ENCODE measurements at places on chromosomes 13 and 19.

GRCh38 chr13:113951246-113951999, 22.5 kb downstream of the C13orf46 start:
- DNase-seq, result peak; percentile 66

DNA sequence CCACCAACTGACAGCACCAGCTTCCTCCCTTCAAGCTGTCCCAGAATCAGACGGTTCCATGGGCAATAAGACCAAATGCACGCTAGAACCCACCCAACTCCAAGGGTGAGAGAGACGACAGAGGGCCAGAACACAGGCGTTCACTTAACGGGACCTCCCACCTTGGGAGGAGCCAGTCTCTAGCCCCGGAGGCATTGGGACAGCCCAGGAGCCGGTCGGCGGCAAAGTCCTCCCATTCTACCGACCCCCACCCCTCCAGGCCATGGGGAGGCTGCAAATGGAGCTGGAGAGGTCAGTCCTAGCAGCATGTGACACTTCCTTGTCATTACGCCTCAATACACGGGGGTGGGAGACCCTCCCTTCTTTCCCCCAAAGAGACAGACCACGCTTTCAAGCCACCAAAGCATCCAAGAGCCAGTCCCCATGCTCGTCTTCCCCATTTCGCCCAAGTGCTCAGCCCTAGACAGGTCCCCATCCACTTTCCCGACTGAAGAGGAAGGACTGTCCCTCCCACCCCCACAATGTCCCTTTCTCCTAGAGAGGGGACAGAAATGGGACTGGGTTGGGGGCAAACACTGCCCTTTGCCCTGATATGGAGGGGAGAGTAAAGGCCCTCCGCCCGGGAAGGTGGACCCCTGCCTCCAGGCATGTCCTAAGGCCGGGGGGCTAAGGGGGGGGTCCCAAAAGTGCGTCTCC, 964 bp downstream of the KHSRP start:
- peak; percentile 50 for DNase-seq

DNA sequence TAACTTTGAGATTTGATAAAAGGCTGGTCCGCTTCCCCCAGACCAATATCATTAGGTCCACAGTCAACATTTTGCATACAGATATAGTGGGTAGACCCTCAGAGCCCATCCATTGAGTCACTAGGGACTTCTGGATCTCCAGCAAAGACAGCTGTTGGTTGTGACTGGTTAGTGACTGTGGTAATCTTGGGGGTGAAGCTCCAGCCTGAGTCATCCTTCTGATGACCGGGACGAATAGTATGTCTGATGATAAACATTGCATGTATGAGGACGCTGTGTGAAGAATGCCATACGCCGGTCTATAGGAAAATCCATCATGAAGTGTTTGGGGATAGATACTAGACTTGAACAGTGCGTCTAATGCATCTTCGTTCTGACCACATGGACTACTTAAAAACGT, 307.0 kb downstream of the UQCRFS1 start:
- DNase-seq, result no peak

DNA sequence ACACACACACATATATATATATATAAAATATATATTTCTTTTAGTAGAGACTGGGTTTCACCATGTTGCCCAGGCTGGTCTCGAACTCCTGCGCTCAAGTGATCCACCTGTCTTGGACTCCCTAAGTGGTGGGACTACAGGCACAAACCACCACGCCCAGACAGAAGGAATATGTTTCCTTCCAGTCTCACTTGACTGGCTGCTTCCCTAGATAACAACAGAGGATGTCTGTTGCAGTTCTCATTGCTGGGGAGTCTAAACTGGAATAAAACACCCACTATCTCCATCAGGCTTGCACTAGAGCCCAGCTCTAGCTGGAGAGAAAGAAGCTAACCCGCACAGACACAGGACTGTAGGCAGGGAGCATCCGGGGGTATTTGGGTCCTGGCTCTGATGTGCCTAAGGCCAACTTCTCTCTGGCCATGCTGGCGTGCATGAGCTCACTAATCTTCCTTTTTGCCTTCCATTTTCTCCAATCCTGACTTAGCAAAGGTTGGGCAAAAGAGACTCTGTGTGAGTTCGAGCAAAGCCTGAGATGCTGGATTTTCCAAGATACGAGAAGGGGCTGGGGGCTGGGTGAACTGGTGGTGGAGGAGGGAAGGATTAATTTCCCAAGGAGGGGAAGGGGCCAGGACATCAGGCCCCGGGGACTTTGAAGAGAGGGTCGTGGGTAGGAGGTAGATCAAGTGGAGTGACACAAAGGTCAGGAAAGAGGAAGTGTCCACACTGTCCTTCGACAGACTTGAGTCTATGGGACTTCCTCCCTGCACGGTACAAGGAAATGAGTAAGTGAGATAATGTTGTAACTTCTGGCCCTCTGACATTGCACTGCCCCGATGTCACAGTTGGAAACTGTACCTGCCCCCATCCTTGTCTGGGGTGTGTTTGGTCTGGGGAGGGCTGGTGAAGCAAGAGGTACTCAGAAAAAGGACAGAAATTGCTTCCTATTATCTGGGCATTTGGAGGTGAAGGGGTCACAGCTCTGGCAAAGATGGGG, 22.5 kb upstream of the ALOX5AP start:
- DNase-seq, result no peak

DNA sequence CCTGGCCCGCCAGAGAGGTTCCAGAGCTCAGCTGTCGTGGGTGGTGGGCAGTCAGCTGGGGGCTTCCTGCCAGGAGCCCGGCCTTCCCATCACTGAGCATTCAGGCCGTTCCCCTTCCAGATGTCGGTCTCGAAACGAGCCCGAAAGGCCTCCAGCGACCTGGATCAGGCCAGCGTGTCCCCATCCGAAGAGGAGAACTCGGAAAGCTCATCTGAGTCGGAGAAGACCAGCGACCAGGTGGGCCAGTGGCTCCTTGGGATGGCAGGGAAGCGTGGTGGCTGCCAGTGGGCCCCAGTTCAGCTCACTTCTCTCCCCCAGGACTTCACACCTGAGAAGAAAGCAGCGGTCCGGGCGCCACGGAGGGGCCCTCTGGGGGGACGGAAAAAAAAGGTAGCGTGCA, 19.3 kb downstream of the HDGFL2 start:
- no peak for DNase-seq

DNA sequence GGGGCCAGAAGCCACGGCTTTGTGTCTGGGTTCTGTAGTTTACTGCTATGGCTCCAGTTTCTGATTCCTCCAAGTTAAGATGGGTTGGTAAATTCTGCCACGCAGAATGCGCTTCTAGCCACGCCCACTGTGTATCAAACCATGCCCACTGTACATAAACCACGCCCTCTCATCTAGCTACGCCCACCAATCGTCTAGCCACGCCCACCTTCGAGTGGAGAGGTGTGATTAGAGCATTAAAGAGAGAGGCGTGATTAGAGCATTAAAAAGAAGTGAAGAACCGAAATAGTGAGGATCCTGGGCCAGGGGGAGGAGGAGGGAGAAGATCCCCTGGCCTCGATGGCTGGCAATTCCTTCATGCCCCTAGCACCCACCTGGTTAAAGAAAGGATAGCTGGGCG, 43.7 kb upstream of the ADGRE5 start:
- peak; percentile 37 for DNase-seq

- DNase-seq, result no peak
These were observed 1.0 kb upstream of the REX1BD start for GRCh38 chr19:18587561-18587960.

DNA sequence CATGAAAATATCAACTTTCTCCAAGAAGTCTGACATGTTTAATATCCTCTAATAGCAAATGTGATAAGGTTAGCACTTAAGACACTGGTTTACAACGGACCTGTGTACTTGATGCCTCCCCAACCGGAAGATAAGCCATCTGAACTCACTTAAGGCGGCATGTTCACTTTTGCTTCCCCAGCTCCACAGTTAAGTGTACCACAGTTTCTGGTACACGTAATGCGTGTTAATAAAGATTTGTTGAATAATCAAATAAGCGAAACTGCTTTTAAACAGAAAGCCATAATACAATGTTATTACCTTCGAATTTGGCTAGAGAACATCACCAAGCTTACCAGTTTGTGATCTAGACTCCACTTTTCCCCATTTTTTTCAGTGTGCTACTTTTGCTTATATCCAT, 1.4 kb upstream of the PAN3 start:
- no peak for DNase-seq

DNA sequence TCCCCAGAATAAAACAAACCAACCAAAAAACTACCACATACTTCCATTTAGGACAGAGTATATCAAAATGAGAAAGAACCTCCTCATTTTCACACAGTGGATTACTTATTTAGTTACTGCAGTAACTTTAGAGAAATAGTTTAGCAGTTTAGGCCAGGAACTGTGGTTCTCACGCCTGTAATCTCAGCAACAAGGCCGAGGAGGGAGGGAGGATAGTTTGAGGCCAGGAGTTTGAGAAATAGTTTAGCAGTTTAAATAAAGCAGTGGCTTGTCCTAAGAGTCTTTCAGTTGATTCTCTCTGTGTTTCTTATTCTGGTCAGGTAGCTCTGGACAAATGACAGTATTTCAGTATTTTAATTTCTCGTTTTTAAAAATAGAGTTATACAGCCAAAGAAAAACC, 9.4 kb downstream of the HMGB1 start:
- DNase-seq, result no peak

DNA sequence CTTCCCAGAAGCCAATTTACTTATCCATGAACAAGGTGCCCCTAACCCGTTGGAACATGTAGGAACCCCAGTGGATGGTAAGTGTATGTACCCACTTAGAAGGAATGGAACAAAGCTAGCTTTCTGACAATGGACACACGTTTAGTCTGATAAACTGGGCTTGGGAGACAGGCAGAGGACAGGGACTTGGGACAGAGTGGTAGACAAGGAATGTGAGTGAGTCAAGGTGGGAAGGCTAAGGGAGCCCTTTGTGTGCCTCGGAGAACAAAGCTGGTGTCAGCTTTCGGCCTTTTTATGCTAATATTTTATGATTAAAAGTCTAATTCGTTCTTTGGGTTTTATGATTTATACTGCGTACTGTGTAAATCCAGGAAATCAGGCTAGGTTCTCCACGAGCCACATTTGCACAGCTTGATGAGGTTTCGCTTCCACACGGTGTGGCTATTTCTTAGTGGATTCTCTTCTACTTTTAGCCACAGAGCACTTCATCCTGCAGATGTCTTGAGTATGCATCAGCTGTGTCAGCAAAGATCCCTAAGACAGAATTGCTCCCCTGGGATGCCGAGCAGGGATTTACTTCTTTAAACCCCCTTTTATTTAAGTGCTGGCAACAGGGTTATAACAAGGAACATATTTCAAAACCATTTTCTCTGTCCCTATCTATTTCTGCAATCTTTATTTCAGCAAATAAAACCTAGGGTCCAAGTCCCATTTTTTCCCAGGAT, 258.5 kb downstream of the DLEU7 start:
- DNase-seq, result no peak

DNA sequence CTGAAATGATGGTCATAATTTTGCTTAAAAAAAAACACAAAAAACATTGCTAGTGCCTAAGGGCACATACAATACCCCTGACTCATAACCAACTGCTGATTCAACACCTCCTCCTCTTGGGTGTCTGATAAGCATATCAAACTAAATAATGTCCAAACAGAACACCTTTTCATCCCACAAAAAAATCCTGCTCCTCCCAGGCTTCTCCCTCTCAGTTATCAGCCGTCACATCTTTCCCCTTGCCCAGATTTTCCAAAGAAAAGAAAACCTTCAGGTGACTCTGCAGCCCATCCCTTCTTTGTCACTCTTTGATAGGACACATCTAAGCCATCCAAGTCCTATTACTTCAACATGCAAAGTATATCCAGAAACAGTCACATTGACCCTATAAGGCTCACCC, 46.9 kb downstream of the ABCC4 start:
- DNase-seq, result no peak

DNA sequence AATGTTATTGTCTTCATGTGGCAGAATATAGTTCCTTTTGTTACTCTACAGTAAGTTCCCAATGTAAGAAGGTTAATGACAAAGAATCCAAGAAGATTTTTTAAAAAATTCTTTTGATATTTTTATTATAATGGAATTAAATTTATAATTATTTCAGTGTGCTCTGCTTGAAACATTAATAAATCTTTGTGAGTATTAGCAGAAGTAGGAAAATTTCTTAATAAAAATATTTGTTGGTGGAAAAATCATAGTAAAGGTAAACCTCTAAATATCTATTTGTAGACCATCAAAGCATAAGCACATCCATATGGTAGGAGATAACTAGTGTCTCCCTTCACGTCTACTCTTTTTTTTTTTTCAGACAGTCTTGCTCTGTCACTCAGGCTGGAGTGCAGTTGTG, 4.3 kb downstream of the CSNK1A1L start:
- no peak for DNase-seq

DNA sequence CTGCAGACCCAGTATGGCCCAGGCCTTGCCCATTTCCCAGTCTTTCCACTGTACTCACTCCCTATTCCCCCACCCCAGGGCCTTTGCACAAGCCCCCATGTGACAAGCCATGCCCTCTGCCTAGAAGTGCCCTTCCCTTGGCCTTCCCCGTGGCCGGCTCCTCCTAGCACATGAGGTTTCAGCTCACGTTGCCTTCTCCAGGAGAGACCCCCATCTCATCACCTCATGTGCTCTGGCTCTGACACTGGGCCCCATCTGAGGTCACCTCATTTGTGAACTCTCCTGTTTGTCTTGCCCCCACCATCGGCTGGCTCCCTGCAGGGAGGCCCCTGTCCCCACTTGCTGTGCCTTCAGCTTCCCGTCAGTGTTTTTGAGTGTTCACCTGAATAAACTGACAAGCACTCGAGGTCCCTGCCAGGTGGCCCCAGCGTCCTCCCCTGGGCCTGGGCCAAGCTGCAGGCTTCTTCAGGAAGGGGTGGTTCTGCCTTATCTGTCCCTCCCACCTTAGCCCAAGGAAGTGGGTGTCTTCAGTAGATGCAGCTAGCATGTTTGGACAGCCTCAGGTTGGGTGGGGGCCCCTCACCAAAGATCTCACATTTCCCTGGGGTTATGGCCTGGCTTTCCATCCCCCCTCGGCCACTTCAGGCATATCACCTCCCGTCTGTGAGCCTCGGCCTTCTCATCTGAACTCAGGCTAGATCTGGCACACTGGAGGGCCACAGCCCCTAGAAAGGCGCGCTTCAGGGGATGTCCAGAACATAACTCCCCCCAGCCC, 3.8 kb upstream of the SLC25A42 start:
- no peak for DNase-seq

- no peak for DNase-seq
These were observed 26.2 kb upstream of the DCT start for GRCh38 chr13:94505730-94506129.

DNA sequence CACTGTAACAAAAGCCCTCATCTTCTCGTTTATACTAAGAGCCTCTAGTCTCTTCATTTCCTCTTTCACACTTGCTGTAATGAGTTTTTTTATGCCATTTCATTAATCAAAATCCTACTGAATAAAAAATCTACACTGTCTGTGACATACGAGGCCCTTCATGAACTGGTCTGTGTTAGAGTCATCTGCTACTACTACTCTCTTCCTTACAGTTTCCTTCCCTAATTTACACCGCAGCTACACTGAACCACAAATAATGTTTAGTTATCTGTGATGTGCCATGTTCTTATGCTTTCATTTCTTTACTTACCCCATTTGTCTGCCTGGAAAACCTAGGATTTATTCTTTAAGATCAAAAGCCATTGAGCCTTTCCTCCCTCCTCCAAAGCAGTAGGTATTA, 16.0 kb downstream of the UFM1 start:
- DNase-seq, result no peak

All from stimulated activated CD4-positive, alpha-beta T cell treated with anti-CD3 and anti-CD28 coated beads, Interleukin-4, amount 100 ng/mL, for 24 hours (primary cell).